ENCODE measurements at places on chromosomes 13 and 19. TPM values are rescaled to one million over a fixed set of nuclear protein-coding genes. Genes with fewer than 3 reads are reported as not detected.

The RAB8A gene
- 32.5 TPM for total RNA-seq

GRCh38 chr13:20043207-20043925, 84.8 kb downstream of the ZMYM2 start:
- DNase-seq = no peak

DNA sequence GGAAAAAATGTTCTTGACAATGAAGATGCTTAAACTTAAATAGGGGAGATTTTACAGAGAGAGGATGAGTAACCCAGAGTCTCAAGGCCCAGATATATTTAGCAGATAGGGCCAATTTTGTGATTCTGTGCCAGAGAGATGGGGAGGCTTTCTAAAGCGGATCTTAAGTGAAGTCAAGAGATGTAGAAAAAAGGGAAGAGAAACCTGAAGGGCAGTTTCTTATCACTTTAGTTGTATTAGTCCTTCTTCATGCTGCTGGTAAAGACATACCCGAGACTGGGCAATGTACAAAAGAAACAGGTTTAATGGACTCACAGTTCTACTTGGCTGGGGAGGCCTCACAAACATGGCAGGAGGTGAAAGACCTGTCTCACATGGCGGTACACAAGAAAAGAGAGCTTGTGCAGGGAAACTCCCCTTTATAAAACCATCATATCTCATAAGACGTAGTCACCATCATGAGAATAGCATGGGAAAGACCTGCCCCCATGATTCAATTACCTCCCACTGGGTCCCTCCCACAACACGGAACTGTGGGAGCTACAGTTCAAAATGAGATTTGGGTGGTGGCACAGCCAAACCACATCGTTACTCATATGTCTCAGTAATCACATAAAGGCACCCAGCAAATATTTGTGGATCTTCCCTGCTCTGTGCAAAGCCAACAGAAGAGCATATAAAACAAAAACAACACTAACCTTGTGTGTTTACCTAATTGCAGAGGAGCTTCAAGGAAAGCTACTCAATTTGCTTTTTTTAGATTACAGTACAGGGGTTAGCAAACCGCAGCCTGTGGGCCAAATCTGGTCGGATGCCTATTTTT, 102.6 kb upstream of the MYCBP2 start:
- no peak for DNase-seq

DNA sequence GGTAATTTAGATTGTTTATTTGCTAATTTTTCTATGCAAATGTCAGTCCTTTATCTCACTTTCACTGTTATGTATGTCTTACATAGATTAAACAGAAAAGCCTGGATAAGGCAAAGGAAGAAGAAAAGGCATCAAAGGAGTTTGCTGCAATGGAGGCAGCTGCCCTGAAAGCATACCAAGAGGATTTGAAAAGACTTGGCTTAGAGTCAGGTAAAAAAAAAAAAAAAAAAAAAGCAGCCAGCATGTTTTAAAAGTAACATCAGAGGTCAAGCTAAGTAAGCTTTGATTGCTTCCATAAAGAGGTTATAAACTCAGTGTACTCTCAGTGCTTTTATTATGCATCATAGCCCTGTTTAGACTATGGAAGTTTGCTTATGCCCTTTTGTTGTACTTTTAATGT, 3.8 kb downstream of the WBP4 start:
- no peak for DNase-seq

- no peak for DNase-seq
Observed at GRCh38 chr13:90798381-90798780, 549.1 kb upstream of the MIR17HG start.

DNA sequence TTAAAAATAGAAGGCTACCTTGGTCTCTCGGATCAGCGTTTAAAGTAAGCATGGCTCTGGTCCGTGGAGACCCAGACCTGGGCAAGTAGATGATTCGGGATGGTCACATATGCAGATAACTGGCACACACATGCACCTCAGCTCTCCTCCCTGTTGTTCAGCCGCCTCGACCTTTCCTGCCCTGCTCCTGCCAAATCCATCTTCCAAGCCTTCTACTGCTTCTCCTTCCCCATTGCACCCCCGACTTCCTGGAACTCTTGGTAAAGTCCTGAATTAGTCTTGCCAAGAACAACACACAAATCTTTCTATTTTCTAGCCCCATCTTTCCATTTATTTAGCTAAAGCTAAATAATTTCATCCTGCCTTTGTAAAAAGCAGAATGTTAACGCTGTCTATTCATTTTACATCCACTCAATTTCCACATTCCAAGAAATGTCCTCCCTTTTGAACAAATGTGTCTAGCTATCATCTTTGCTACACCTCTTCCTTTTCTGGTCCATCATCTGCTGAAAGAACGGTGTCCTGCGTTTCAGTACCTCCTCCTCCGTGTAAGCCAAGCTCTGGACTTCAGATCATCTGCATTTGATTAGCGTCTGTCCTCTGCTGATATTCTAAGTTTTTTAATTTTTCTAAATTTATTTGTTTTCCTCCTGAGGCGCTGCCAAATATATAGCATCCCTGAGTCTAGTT, 92.5 kb downstream of the ZIC5 start:
- no peak for DNase-seq

- no peak for DNase-seq
Observed at GRCh38 chr19:42242069-42242511, 312 bp downstream of the GSK3A start.

- no peak for DNase-seq
Observed at GRCh38 chr13:79376843-79377242, 29.2 kb downstream of the RBM26 start.

GRCh38 chr13:34822650-34823049, 119.4 kb upstream of the NBEA start:
- no peak for DNase-seq

The ZNF90 gene
- 0.36 TPM for total RNA-seq

The TMC4 gene
- total RNA-seq = 4.1 TPM

GRCh38 chr13:94921181-94921580, 208.8 kb upstream of the SOX21 start:
- DNase-seq = no peak

- no peak for DNase-seq
Observed at GRCh38 chr19:50659318-50660087, 10.3 kb downstream of the C19orf81 start.

DNA sequence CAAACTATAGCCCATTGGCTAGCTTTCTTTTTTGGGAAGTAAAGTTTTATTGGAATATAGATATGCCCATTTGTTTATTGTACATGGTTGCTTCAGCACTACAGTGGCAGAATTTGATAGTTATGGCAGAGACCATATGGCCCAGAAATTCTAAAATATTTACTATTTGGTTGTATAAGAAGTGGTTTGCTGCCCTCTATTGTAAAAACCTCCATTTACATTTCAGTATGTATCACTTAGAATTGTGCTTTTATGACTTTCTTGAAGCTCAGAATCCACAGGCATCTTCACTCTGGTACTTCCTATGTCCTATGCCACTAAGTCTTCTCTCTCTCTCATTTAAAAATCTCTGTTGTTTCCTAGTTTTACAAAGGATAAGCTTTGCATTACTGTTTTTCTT, 37.7 kb downstream of the DLEU7 start:
- DNase-seq = no peak

DNA sequence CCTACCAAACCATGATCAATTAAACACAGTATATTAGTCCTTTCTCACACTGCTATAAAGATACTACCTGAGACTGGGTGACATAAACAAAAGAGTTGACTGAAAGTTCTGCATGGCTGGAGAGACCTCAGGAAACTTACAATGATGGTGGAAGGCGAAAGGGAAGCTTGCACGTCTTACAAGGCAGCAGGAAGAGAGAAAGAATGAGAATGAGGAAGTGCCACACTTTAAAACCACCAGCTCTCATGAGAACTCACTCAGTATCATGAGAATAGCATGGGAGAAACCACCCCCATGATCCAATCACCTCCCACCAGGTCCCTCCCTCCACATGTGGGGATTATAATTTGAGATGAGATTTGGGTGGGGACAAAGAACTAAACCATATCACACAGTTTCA, 324.9 kb upstream of the ZNF507 start:
- DNase-seq = no peak

- no peak for DNase-seq
Observed at GRCh38 chr19:51626675-51627074, 3.5 kb downstream of the SIGLEC5 start.

GRCh38 chr19:43781630-43782310, 997 bp upstream of the KCNN4 start:
- DNase-seq = no peak

The LRRC63 gene
- total RNA-seq = 1.0 TPM

GRCh38 chr19:27890696-27891095, 1322.3 kb downstream of the UQCRFS1 start:
- no peak for DNase-seq

- DNase-seq = no peak
Observed at GRCh38 chr19:5395556-5395955, 54.9 kb upstream of the PTPRS start.

GRCh38 chr19:35407619-35408018, 36.8 kb downstream of the GPR42 start:
- DNase-seq = no peak

The COPE gene
- 169 TPM for total RNA-seq

- no peak for DNase-seq
Observed at GRCh38 chr13:74620308-74620707, 486.1 kb upstream of the KLF12 start.

DNA sequence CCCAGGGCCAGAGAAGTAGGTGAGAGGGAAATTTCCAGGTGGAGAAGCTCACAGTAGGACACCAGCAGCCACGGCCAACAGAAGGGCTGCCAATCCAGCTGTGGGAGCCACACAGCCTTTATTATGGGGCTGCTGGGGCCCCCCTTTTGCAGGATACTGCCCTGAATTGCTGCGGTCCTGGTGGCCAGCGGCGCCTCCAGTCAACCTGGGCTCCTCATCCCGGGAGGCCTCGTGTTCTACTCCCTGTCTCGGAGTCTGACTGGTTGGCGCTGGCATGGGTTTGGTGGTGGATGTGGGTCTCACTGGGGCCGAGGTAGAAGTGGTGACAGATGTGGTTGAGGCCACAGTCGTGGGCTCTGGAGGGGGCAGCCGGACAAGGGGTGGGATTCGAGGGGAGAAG, 4.1 kb downstream of the LYPD3 start:
- DNase-seq = no peak

DNA sequence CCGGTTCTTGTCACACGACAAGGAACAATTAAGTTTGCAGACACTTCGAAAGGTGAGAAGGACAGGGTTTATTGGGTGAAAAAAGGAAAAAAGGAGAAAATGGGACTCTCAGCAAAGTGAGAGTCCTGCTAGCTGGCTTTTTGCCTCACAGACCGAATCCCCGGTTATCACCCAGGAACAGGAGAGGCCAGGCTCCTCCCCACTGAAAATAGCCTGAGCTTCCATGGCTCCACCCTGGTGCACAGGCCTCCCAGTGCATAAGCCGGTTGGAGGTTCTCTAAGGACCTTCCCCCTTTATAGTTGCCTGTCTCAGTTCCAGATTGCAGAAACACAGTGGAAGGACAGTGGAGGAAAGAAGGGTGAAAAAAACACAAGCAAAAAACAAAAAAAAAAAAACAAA, 571.7 kb downstream of the KCTD12 start:
- no peak for DNase-seq

DNA sequence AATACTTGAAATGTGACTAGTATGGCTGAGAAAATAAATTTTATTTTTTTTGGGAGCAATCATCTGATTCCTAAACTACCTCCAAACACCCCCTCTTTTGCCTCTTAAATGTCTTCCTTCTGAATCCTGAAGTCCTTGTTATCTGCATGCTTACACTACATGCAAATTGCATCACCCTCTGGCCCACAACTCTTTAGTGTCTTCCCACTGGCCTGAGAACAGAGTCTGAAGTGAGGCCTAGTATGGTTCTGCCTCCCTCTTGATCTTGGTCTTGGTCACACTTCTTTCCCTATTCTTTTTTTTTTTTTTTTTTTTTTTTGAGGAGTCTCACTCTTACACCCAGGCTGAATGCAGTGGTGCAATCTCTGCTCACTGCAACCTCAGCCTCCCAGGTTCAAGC, 4.8 kb downstream of the ZNF558 start:
- no peak for DNase-seq

The HMGB1 gene
- 262 TPM for total RNA-seq

DNA sequence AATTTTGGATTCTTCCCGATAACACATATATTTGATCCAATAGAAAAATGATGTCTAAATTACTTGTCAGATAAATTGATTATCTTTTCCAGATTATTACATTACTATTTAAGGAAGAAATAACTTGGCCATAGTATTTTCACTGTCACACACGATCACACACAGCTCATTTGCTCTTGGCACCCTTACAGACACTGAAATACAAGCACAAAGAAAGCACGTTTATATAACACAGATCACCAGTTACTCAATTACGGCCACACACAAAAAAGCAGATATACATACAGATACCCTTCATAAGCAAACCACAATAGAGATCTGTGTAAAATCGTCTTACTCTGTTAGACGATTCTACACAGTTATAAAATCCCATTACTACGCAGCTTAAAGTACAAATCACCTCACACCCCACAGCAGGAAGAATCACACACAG, 716 bp upstream of the ZNF420 start:
- DNase-seq = no peak

DNA sequence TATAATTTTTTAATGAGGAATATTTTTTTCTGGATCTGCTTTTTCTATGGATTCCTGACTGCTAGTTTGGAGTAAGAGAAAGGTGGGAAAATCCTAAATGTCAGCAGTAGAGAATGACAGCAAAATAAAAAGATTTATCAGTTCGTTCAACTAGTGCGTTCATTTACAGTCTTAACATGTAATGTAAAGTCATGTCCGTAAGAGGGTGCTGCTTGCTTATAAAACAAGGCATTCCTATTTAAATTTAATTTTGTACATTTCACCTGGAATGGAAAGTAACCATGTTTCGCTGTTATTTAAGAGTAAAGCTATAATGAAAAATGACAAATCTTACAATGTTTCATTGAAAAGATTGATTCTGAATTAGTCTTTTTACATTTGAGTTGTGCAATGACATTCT, 76.6 kb downstream of the ZMYM2 start:
- no peak for DNase-seq

The C1QTNF9B gene
- not detected for total RNA-seq

- no peak for DNase-seq
Observed at GRCh38 chr19:7307590-7308218, 13.5 kb upstream of the INSR start.

- DNase-seq = no peak
Observed at GRCh38 chr19:6833166-6833790, 54.1 kb upstream of the ADGRE1 start.

All from omental fat pad (tissue), 4 donors.